ENCODE measurements at places on chromosomes 7 and 10.

DNA sequence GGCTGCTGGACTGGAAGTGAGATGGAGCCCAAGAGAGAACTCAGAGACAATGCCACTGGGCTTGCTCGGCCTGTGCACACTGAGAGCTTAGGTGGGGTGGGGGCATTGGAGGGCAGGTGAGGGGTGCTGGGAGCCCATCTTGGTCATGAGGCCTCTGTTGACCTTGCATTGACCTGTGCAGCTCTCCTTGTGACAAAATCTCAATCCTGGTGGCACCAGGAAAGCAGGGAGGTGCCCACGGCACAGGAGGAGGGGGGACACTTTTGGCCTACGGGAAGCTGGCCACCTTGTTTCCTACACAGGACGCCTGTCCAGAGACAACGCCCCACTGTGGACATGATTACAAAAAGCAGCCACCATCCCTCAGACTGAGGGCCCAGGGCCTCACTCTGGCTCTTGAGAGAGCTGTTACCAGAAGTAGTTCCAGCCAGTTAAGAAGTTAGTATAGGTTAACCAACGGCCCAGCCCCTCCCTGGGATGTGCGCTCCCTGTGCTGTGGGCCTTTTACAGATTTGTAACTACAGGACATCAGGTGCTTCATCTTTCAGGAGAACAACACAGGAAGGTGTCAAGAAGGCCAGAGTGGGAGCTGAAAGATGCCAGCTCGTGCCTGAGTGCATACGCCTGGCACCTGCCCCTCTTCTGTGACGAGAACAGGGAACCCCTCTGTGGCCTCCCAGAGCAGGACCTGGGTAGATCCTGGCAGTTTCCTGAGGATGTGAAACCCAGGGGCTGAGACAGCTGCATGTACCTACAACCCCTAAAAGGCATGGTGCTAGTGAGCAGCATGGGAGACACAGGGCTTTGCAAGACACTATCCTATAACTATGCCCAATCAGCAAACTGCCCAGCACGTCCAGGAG, 10.3 kb downstream of the PKD1L1 start:
- DNase-seq = no peak

DNA sequence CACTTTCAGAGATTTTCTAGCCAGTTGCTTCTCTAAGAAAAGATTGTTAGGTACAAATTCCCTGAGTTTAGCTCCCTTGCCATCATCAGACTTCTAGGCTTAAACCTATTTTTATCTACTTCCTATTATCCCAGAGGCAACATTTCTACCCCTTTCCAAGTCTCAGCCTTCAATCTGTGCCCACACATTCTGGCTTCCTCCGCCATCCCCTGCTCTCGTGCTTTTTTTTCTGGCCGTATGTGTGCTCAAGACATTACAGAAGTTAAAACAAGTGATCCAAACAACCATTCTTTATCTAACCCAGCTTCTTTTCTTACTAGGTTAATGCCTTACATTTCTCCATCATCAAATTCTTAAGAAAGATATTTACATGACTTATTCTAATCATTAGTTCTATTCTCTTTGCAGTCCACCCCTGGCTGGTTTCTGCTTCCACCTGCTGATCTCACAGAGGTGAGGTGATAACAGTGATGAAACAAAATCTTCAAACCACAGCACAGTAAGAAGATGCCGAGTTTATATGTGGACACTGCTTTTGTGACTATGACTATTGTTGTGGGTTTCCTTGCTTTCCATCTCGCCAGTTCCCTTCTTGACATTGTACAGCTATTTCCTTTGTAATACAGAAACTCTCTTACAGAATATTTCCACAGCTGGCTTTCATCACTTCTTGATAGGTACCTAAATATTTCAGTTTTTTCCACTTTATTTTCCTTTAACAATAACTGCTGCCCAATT, 18.3 kb upstream of the CDK6 start:
- DNase-seq = no peak

- no peak for DNase-seq
These were observed 396.2 kb downstream of the REEP3 start for GRCh38 chr10:63917363-63917762.

DNA sequence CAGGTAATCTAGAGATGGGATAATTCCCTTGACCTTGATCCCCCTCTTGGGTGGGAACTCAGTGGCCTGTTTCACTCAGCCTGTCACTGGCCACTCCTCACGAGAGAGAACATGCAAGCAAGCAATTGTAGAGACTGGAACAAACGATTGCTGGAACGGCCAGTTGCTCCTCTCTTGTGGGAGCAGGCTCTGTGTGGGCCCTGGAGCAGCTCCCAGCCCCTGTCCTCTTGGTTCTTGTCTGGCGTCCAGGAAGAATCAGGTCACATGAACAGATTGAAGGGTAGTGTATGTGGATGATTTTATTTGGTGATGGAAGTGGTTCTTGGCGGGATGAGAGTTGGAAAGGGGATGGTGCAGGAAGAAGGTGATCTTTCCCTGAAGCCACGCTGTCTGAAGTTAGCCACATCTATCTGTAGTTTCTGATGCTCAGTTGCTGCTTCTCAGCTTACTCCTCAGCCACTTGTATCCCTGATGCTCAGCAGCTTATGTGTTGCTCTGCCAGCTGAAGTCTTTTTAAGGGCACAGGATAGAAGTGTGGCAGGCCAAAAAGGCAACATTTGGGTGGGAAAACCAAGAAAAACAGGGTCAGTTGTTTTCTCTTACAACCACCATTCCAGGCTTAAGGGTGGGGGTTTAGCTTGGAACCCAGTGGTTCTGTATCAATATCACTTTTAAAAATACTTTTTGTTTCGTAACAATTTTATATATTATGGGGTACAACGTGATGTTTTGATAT, 15.9 kb downstream of the RNF133 start:
- DNase-seq = peak; percentile 78

DNA sequence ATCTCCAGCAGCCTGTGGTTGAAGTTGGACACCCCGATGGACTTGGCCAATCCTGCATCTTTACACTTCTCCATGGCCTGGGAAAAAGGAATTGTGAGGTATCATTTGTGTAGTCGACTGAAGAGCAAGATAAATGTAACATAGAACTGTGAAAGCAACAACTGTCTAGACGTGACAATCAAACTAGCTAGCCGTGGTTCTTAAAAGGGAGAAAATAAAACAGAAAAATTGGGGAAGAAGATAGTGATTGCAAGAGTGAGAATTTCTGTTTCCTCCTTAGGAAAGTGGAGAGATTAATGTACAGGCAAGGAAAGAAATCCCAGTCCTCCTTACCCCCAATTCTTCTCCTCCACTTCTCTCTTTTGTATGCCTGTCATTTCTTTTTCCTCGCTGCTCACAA, 5.0 kb downstream of the AKR1C2 start:
- DNase-seq = no peak

DNA sequence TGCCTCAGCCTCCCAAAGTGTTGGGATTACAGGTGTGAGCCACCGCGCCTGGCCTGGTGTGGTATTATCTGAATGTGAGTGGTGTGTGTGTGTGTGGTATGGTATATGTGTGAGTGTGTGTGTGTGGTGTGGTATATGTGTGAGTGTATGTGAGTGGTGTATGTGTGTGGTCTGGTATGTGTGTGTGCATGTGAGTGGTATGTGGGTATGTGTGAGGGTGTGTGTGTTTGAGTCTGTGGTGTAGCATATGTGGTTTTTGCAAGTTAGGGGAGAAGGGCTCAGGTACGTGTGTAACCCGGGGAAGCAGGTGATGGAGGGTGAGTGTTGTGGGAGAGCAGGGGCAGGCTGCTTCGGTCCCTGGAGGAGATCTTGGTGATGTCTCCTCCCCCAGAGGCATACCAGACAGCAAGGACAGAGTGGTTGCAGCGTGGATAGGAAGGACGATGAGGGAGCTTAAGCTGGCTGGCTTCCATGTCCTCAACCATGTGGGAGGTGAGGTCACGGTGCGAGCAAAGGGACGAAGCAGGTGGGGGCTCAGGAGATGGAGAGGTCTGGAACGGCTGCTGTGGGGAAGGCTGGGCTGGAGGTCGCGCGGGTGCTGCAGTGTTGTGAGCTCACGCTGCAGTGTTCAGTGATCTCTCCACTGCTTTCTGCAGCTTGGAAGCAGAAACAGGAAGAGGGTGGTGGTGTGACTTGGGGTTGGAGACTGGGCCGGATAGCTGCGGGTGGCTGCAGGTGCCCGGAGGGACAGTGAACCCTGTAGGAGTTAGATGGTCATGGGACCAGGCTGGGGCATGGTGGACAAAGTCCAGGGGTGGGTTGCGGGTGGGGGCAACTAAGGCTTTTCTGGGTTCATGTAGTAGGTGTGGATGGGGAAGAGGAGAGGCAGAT, 5.0 kb downstream of the ZYX start:
- no peak for DNase-seq

DNA sequence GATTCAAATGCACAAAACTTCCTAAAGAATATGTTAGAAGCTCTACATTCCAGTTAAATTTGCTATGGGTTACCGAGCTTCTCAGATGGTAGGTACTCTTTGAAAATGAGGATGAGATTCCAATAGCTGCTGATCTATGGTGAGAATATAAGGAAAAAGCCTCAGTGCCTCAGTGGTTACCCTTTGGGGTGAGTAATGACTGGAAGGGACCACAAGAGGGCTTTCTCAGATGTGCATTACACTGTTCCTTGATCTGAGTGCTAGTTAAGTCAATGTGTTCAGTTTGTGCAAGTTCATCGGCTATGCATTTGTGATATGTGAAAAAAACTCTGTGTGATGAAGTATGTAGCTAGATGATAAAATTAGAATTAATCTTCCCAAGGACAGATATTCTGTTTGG, 3.5 kb downstream of the NRCAM start:
- DNase-seq = no peak

- DNase-seq = no peak
These were observed 7.1 kb upstream of the RBM28 start for GRCh38 chr7:128350708-128351295.

- DNase-seq = peak; percentile 25
These were observed at the start of gene GRM8 for GRCh38 chr7:127252778-127253280. GRM8 (minus strand) TSS chr7:127252941.

GRCh38 chr10:123997013-123997412, 96.4 kb downstream of the CHST15 start:
- DNase-seq = no peak

DNA sequence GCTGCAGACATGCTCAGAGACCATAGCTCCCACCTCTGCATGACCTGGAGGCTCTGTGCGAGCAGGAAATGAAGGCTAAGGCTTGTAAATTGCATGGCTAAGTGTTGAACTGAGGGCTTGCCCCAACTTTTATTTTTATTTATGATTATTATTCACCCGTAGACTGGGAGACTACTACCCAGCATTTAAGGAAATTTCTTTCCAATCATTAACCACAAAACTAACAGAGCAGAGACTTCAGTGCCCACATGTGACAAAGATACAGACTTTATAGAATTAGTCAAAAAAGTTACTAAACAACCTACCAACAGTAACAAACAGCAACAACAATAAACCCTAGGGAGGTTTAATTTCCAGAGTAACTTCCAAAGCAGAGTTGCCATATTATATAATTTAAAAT, 39.7 kb downstream of the MCMBP start:
- no peak for DNase-seq

DNA sequence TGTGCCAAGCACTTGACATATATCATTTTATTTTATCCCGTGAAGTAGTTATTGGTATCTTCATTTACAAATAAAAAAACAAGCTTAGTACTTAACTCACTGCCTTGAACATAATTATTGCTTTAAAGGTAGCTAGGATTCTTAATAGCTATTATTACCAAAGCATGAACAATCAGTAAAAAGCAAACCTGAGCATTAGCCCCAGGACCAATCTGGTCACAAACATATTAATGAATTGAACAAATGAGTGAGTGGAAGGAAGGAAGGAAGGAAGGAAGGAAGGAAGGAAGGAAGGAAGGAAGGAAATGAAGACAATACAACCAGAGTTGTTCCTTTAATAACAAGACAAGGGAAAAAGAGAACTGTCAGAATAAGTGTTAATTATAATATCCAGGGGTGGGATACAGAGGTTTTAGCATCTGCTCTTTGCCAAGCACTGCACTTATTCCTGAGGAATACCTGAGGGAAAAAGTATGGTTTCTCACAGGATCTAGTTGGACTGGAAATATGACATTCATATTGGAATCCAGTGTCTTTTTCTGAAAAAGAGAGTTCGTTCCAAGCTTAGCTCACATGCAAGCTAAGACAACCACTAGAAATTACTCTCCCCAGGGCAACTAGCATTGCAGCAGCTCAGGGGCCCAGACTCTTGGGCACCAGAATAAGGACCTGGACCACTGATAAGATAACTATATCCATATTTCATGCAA, 172.9 kb upstream of the MGMT start:
- no peak for DNase-seq

DNA sequence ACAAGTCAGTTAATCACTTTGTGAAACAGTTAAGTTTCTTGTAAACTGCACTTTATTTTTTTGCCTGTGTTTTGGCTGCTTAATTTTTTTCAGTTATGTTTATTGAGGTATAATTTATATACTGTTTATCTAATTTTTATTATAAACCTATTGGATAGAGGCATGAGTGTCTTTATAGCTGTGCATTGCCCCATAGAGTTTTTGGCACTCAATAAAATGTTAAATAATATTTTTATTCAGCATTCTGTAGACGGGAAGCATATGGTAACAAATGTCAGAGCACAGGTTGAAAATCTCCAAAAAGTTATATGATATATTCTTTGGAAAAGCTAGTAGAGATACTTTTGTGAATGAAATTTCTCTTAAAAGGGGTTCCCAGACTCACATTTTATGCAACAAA, 243.8 kb upstream of the KAT6B start:
- DNase-seq = no peak

DNA sequence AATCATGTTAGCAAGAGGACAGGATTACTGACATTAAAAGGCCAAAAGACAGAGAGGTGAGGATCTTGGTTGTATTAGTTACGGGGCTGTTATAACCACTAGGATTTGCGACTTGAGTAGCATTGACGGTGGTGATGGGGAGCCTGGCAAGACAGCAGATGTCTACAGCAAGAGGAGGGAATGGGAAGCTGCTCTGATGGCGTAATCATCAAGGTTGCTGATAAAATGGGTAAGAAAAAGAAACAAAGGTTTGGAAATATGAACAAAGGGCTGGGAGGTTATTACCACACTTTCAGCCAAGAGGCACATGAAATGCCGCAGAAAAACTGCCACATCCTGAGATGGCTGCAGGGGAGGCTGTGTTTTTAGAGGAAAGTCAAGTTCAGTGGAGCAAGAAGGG, 33.9 kb downstream of the TMEM229A start:
- no peak for DNase-seq

- no peak for DNase-seq
These were observed 104.2 kb downstream of the EMX2 start for GRCh38 chr10:117646718-117647117.

GRCh38 chr10:11581213-11581612, 30.2 kb downstream of the USP6NL start:
- DNase-seq = no peak

DNA sequence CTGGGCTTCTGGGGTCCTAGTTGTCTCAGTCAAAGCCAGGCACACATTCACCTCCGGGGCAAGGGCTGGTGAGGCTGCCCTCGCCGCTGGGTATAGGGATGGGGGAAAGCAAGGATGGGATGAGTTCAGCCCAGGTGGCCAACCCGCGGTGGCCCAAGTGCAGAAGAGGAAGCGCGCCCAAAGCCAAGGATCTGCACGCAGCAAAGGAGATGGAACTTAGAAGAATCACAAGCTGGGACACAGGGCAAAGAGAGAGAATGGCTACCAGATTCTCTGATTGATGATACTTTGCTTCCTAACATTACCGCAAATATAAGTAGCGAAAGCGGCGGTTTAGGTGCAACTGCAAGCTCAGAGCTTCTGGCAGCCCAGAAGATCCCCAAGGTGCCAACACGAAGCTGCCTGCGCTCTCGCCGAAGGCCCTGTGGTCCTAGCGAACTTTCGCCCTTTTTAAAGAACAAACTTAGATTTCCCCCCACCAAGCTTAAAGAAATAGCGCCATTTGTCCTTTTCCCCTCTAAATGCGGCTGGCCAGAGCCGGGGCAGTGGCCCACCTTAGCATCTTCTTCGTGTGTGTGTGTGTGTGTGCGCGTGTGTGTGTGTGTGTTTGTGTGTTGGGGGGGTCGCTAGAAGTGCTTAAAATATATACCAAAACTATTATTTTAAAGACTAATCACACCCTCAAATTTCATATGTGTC, 927 bp upstream of the MKX start:
- no peak for DNase-seq
